Caudate nucleus (tissue), 63 donors: ENCODE measurements at places on chromosomes 4 and X.

DNA sequence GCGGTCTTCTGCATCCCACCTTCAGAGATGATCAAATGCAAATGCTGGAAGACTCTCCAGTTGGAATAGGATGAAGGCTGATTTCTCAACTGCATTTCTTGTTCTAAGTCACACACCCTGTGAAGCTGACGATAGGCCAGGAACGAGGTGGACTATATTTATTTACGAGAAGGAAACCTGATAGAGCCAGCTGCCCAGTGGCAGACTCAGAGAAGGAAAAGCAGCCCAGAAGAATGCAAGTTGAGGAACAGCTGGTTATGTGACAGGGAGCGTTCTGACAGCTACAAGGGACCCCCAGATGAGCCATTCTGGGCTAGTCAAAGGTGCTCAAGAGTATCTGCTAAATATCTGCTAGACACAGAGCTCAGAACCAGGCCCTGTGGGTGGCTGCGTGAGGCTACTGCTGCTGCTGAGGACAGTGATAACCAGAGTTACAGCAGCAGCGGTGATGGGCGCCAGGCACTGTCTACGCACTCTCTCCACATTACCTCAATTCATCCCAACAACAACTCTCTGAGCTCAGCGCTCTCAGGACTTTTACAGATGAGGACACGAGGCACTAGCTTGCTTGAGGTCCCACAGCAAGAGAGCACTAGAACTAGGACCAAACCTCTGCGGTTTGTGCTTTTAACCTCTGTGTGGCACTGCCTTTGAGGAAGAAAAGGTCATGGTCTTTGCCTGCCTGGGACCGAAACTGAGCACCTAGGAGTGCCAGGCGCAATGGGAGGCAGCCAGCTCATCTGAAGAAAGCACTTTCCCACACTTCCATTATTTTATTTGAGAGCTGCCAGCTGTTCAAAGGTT lies 69.0 kb downstream of the GATB start:
- no peak for DNase-seq

DNA sequence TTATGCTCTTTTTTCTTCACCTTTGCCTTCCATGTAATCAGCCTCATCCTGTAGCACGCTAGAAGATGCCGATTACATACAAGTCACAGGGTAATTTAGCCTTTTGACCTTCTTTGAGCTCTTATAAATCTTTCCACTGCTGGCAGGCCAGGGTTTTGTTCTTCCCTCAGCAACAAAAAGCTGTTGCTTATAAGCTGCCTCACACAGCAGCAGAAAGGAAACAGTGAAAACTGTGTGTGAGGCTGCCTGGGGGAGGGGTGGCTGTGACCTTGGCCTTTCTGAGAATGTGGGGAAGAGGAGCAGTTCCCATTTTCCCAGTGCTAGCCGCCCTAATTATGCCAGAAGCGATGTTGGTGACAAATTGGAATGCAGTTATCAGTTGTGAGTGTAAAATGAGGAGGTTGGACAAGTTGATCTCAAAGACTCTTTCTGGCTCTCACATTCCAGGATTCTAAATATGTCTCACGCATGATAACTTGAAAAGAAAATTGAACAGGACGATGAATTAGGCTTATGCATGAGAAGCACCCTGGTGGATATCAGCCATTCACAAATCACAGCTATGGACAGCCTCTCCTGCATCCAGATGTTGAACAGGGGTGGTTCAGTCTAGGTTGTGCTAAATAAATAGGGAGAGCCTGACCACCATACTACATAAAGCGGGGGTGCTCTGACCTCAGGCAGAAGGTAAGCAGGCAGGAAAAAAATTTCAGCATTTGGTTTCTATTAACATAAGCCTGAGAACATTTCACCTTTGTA lies 25.7 kb downstream of the SLITRK2 start:
- no peak for DNase-seq

- DNase-seq: no peak
These were observed 405 bp upstream of the ZAR1 start for GRCh38 chr4:48489683-48490011.

- DNase-seq: no peak
These were observed 189.5 kb downstream of the GASK1B start for GRCh38 chr4:157983300-157983699.

- no peak for DNase-seq
These were observed 2.8 kb upstream of the TENM3 start for GRCh38 chr4:182240161-182241130.
